RPMI8226 (cell line): ENCODE measurements at places on chromosomes 2 and 18.

DNA sequence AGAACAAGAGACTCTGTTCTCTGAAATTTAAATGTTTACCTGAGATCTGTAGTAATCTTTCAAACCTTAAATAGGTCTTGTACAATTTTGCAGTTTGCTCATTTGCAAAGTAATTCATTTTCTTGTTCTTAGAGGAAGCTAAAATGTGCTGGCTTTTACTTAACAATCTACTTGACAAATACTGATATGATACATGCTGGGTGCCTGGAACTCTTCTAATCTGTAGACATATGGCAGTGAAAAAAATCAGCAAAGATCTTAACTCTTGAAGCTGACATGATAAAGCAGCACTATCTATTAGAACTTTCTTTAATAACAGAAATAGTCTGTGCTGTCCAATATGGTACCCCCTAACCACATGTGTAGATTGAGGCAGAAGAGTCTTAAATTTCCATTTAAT, 1352.8 kb upstream of the SLC39A10 start:
- DNase-seq, result no peak

GRCh38 chr2:46268196-46268595, 29.0 kb upstream of the EPAS1 start:
- peak; percentile 48 for DNase-seq

DNA sequence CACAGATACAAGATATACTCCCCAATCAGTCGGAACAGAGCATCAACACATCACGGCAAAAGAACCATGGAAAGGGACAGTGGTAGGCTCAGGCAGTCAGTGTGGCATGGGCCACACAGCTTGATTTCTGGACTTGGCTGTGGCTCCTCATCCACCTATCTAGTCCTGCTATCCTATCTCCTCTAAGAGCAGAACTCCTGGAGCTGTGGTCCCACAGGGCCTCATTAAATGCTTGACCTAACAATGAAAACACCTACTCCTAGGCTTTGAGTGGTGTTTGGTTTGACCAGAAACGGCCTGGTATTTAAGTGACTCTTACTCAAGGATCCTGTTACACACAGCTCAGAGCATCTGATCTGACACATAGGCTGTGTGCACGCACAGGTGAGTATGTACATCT, 33.6 kb upstream of the SMAD2 start:
- DNase-seq, result no peak

DNA sequence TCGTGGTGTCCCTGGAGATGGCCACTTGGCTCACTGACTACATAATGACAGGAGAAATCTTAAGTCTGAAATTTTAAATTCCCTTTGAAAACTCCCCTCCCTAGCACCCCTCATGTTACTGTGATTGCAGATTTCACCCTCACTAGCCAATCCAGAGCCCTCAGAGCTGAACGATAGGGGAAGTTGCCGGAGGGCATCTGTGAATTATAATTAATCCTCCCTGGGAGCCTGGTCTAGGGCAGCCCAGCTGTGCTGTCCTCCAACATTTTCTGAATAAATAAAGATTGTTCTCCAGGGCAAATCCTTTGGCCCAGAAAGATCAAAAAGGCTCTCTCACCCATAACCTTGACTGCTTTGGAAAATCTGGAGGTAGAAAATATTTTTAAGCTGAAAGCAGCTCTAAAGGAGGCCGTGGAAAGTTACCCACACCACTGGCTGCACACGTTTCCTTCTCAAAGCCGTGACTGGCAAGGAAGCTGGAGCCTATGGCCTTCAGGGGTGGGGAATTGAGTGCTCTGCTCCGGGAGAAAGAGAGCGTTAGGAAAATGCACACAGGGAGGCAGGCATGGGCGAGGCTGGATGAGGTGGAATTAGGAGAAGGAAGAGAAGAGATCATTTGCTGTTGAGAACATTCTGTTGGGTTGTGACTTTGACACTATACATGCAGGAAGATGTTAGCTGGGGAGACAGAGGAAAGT, 68.9 kb upstream of the CNGA3 start:
- no peak for DNase-seq

GRCh38 chr2:34188464-34189303, 589.6 kb upstream of the FAM98A start:
- DNase-seq, result peak; percentile 15

GRCh38 chr18:46067438-46068007, 4.5 kb downstream of the PSTPIP2 start:
- peak; percentile 60 for DNase-seq

GRCh38 chr2:215397632-215398341, 38.1 kb downstream of the FN1 start:
- DNase-seq, result no peak

DNA sequence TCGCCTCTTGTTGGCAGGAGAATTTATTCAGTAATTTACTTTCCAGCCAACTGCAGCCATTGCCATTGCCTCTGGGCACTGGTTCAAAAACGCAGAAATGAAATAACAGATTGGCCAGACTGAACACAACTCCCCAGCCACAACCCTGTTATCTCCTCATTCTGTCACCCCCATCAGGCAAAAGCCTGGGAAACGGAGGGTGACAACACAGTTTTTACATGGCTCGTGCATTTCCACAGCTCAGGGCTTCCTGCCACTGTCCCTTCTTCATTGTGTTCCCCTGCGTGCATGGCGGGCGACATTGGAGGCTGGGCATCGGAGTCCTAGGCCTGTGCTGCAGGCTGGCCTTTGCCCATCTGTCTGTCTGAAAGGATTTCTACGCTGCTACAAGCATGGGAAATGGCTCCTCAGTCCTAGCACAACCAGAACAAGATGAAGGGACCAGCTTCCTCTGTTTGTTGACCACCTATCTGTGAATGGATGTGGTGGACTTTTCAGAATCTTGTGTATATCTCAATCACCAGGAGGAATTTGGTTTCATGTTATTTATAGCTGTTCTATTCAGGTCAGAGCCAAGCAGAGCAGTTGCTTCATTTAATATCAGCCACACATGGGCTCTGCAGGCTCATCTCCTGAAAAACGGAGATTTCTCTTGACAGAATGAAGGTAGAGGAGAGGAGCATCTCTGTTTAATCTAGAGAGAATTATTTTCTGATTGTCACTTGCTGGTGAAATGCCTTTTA, 107.0 kb downstream of the MGAT5 start:
- DNase-seq, result no peak

GRCh38 chr18:32010124-32010721, 8.4 kb upstream of the RNF125 start:
- no peak for DNase-seq

DNA sequence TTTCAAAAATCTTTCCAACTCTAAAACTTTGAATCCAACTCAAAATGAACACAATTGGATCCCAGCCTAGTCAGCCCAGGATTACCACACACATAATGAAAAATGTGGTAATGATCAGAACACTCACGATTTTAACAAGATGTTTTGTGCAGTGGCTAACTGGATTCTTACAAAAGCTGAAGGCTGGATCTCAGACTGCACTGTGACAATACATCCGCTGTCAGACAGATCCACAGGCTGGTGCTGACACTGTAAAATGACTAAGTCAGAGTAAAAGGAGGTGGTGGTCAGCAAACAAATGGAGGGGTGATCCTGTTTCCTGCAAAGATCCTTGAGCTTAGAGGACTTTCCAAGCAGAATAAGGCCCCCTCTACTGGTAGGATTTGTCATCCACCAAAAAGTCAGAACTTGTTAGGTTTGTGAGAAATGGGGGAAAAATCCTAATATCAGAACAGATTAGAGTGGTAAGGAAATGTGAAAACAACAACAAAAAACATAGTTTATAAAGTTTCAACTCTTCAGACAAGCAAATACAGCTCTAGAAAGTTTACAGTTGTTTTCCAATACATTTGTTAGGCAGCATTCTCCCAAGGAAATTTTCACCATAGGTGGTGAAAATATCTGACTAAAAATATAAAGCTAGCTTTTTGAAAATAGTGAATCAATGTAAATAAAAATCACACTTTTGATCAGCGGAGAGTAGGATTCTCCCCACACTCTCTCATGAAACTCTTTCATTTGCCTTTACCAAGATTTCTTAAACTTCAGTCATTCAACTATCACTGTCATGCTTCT, 211.9 kb downstream of the AGPS start:
- DNase-seq, result peak; percentile 42

- no peak for DNase-seq
These were observed 88.4 kb downstream of the DDX18 start for GRCh38 chr2:117902933-117903332.

DNA sequence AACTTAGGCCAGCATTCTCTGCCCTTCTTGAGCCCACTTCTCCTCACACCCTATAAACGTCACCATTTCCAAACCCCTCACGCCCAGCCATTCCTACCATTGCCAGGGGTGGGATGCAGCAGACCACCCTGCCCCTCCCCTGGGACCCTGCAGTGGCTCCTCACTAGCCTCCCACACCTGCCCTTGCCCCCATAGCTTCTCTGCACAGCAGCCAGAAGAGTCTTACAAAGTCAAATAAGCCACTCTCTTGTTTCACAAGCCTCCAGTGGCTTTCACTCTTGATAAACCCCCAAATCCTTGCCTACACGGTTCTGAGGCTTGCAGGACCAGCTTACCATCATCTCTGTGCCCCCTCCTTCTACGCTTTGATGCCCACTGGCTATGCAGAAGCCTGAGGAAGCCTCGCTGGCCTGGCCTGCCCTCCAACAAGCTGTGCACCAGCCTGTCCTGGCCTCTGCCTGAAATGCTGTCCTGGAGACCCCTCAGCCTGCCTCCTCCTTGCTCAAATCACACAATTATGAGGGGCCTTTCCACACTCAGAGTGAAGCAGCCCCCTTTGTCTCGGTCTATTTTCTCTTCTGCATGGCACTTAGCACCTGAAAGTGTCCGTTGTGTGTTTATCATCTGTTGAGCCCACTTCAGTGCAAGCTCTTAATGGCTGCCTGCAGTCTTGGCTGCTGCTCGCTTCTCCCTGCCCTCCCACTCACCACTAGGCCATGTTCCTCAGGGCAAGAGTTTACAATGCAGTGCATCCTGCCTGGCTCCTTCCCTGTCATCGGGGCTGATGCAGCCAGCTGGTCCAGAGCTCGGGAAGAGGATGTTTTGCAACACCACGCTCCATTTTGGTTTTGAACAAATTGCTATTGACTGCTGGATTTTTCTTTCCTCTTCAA, 82.6 kb upstream of the RGPD5 start:
- DNase-seq, result no peak

DNA sequence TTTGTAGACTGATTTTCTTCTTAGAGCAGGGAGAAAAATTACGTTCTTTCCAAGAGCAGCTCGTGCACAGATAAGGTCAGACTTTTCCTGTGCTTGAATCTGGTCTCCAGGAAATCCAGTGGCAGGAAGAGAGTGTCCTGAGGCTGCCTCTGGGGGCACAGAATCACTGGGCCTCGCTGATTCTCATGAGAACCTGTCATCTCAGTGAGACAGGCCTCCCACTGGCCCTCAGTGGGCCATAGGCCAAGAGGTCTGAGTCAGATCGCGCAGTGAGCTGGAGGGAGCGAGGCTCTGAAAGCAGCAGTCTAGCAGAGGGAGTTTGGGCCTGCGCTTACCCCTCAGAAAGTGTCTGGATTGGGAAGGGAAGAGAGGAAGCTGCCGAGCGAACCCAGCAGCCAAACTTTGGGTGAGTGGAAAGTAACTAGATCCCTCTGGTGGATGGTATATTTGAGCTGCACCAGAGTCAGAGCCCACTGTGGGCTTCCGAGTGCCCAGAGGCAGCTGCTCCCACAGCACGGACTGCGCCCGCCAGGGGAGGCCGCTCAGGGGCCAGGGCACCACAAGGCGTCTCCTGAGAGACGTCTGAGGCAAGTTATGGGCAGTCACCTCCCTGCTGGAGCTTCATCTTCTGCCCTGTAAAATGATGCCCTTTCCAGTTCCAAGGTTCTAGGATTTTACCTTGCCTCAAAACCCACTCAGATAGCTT, 8.2 kb downstream of the GDF7 start:
- no peak for DNase-seq

GRCh38 chr18:52679354-52679753, 339.4 kb downstream of the DCC start:
- DNase-seq, result no peak

DNA sequence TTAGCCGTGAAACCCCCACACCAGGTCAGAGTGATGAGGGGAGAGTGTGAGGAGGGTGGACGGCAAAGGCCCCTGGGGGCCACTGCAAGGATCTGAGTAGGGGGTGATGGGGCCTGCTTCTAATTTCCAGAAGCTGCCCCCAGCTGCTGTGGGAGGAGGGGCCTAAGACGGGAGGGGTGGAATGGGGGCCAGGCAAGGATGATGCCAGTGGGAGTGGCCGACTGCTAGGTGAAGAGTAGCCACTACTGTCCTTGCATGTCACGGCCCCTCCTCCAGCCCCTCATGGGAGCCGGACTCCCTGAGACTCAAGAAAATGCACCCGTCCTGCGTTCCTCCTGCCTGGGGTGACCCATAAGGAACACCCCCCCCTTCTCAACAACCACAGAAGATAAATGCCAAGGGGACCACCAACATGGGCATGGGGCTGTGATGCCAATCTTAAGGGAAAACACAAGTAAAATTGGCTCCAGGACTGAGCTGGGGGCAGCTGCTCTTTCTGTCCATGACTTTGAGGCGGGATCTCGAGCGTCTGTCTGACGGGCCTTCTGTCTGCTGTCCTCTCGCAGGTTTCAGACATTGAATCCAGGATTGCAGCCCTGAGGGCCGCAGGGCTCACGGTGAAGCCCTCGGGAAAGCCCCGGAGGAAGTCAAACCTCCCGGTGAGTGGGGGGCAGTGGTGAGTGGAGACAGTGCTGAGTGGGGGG, 24.2 kb upstream of the PRLH start:
- DNase-seq, result no peak

DNA sequence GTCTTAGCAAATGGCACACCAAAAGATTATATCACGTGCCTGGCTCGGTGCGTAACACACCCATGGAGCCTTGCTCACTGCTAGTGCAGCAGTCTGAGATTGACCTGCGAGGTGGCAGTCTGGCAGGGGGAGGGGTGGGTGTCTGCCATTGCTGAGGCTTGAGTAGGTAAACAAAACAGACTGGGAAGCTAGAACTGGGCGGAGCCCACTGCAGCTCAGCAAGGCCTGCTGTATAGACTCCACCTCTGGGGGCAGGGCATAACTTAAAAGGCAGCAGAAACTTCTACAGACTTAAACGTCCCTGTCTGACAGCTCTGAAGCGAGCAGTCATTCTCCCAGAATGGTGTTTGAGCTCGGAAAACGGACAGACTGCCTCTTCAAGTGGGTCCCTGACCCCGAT, 55.9 kb upstream of the FSHR start:
- DNase-seq, result peak; percentile 17

DNA sequence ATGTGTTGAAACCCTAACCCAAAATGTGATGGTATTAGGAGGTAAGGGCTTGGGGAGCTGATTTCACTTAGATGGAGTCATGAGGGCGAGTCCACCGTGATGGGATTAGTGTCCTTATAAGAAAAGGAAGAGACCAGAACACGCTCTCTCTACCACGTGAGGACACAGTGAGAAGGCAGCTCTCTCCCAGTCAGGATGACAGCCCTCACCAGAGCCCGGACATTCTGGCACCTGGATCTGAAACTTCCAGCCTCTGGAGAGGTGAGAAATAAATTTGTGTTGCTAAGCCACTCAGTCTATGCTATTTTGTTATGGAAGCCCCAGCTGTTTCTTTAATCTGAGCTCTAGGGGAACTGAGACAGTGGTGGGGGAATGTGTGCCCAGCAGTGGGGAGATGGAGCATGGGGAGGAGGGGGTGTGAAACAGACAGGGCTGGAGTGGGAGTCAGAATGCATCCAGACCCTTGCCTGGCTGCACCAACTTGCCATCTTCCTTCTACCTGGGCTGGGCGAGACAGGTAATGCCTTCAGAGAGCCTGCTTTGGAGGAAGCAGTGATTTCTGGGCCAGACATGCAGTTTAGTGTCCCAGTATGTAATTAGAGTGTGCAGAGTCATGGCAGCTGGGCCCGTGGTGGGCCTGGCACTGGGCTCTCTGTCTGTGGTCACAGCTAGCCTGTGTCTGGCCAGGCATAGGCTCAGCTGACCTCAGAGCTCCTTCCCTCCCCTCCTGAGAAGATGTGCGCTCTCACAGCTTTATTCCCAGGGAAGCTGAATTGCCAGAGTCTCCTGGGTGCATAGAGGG, 38.1 kb downstream of the RHOB start:
- no peak for DNase-seq

- no peak for DNase-seq
These were observed 304.4 kb downstream of the ZNF407 start for GRCh38 chr18:74902147-74902455.
